Left renal cortex interstitium (tissue), 4 donors: ENCODE measurements at places on chromosomes 3 and 15.

GRCh38 chr3:101868534-101869464 lies 19.5 kb downstream of the NFKBIZ start:
- no peak for DNase-seq

DNA sequence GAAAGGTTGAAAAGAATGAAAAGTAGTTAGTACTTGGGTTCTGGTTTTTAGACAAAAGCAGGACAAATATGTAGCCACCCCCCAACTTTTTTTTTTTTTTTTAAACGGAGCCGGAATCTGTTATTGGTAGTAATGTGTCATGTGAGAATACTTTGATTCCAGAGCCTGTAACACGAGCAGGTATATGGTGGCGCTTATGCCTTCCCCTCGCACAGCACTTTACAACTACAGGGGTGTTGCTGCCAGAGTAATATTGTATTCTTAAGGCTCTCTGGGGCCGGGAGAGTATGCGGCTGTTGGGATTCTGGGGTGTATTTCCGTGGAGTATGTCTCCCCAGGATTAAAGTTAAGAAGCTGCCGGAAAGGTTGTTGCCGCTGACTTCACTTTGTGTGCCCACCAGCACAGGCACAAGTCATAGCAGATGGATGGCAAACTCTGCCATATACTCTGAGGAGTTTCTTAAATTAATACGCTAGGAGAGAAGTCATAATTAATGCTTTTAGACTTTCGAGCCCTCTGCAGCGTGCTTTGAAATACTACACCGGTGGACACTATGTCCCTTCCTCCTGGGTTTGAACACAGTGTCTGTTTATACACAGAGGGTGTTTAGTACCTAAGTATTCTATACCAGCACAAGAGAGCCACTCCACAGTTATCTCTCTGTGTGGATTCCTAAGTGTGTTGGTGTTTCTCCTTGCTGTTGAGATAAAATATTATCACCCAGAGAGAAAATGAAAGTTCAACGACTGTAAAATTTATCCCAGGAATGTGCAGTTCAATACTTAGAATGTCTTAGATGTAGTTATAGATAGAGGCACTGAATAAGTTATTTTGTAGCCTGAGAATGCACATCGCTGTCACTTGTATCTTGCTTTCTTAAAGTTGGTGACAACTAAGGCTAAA lies 1.4 kb downstream of the MBNL1 start:
- peak; percentile 55 for DNase-seq

GRCh38 chr15:69456208-69457166 lies 3.9 kb downstream of the RPLP1 start:
- no peak for DNase-seq

- DNase-seq = no peak
These were observed 3.2 kb downstream of the AEN start for GRCh38 chr15:88624156-88624970.

DNA sequence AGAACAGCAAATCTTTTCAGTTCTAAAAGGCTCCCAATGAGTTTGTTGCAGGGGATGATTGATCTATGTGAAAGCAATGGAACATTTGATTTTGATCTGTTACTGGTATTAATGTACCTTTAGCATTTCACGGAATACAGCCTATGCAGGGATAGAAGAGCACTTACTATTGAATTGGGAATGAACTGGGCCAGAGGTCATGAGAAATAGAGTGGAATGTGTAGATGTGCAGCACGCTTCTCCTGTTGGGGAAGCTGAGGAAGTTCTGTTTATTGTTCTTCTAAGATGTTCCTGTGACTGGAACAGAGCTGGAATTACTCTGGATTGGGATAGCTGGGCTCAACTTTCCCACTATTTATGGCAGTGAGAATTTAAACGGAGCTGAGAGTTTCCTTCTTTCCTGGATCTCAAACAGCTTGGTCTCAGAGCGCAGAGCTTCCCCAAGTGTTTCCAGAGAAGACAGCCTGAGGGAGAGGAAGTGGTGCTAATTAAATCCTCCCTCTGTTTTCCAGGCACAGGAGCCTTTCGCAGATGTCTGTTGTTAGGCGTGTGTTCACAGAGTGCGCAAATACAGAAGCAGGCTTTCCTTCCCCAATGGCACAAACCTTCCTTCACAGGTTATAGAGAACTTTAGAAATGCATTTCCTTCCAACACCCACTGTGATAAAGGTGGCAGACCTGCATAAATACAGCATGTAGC lies 32.5 kb downstream of the TPRG1 start:
- no peak for DNase-seq

GRCh38 chr15:86620641-86621349 lies 541.1 kb downstream of the AGBL1 start:
- no peak for DNase-seq

- no peak for DNase-seq
These were observed 179.5 kb downstream of the ANXA2 start for GRCh38 chr15:60218256-60218655.

DNA sequence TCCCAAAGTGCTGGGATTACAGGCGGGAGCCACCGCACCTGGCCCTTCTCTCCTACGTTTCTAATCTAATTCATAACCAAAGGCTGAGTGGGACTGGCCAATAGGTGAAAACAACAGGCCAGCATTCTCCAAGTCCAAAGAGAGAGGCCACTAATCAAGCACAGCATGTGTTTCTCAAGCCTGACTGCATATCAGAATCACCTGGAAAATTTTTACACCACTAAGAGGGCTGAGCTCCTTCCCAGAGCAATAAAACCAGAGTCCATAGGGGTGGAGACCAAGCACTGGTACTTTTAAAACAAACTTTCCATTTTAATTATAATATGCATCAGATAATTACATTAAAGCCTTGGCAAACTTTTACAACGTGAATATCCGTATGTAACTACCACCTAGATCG lies 254.4 kb downstream of the OPA1 start:
- no peak for DNase-seq

DNA sequence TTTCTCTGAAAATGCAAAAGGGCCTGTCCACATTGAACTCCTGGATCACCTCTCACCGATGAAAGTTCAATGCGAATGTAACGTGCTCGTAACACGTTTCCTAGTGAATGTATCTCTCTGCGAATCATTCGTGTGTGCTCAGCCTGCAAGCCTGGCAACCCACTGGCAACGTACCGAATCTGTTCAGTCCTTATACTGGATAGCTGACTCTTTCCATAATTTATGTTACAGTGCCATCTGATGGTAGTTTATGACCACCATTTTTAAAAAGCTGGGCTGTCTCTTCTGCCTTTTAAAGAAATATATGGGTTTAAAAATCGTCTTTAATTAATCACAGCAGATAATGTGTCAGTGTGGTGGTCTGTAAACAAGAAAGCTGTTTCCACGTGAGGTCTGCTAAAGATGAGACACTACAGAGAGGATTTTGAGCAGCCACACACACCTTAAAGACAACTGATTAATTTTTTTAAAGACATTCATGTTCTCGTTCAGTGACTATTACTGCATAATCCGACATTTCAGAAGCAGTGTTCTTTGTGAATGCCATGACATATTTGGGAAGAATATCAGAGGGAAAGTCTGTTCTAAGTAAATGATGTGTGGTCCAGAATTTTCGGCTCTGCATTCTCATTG lies 69.4 kb upstream of the FOXP1 start:
- DNase-seq = no peak

DNA sequence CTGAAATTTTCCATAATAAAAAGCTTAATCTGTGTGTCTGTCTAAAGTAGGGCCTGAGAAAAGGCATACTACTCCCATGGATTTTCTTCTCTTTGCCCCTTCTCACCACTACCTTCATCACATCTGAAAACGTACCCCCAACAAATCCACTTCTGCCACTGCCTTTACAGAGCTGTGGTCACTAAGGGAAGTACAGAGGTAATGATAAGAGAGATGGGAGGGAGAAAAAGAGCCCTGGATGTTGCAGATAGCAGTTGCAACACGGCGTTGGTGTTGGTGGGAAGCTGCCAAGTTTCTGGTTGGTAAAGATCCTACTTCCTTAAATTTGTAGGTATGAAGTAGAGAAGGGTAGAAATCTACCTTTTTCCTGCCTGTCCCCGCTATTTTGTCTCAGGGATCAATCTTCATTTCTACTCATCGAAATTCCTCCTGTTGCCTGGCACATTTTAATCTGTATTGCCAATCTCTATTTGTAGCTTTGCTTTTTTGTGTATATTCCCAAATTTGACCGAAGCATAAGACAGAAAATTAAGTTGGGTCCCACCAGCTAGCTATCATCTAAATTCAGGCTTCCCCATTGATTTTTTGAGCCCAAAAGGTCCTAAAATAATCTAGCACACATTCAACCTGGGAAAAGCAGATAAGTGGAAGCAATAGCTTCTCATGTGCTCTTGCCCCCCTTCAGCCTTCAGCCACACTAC lies 102.9 kb downstream of the TFDP2 start:
- no peak for DNase-seq

- no peak for DNase-seq
These were observed 380.6 kb downstream of the LSAMP start for GRCh38 chr3:116064646-116065045.
